Ascending aorta (tissue), 2 donors: ENCODE measurements at places on chromosomes 6 and 20.
A peak's percentile ranks its signal among the peaks of the same experiment; 100 is the strongest.

GRCh38 chr6:118736440-118736839, 85.0 kb upstream of the CEP85L start:
- no peak for DNase-seq

DNA sequence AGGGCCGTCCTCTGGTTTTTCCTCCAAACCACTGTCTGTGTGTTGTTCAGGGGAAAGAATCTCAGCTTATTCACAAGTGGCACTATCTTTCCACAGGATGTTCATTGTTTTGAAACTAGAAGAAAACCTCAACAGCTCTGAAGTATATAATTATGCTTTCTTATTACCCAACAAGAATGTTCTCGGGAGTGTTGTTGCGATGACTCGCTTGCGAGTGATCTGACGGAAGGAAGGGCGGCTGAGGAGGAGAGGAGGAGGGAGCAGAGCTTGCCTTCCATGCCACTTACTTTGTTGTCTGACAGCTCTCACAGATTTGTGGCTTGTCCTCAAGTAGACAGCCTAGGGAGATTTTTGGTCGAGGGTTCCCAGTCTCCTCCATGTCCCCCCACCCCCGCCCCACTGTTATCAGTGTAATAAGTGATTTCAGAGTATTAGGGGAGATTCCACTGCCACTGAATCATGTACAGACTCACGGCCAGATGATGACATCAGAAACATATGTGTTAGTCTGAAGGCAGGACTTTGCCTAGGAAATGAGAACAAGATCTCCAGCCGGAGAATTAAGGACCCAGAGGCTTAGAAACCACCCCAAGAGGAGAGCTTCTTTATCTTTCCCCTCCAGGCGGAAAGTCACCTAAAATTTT, 80.7 kb upstream of the CCN6 start:
- DNase-seq = peak; percentile 83

DNA sequence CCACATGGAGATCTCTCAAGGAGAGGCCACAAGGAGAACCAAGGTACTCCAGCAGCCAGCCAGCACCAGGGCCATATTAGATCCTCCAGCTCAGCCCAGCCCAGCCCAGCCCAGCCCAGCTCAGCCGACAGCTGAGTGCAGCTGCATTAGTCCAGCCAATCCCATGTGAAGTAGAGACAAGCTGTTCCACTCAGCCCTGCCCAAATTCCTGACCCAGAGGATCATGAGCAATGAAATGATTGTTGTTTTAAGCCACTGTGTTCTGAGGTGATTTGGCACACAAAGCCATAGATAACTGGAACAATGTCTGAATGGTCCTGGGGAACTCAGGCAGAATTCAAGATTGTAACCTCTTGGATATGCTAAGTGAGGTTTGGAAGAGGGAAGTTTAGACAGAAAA, 59.5 kb upstream of the BMP2 start:
- peak; percentile 72 for DNase-seq

DNA sequence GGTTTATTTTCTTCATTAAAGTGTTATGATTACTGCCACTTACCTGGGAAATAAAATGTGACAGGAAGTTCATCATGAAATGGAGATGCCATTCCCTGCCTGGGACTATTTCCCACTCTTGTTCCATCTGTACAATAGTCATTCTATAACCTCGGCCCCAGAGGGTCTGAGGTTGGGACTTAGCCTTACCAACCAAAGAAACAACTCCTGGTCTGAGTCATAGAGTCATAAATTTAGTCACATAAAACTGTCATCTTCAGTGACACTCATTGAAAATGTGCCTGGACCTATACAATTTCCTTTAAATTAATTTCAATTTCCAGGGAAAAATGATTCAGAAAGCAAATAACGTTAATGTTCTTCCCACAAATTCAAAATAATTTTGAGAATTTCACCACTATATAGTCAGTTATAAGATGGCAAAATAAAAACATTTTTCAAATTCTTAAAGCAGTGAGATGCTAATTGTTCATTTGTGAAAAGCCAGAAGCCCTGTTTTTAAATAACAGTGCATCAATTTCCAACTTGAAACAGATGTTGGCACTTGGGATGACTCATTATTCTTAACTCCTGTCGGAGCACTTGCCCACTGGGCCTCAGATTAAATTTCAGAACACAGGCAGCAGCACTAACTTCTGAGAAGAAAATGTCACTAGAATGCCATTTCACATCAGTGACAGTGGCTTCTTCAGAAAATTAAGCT, 201.2 kb upstream of the SMLR1 start:
- DNase-seq = no peak

GRCh38 chr6:89481695-89482094, 48.7 kb downstream of the ANKRD6 start:
- DNase-seq = no peak
